Gastrocnemius medialis (tissue), 4 donors: ENCODE measurements at places on chromosomes 7 and 10. TPM values are rescaled to one million over a fixed set of nuclear protein-coding genes. Genes with fewer than 3 reads are reported as not detected.
A peak's percentile ranks its signal among the peaks of the same experiment; 100 is the strongest.

TEX36 gene
- total RNA-seq = not detected

- no peak for DNase-seq
- H3K4me3 ChIP-seq = peak overlapping the region; percentile 3
- H3K27ac ChIP-seq = peak overlapping the region; percentile 74
- H3K4me1 ChIP-seq = peaks cover 15% of the 10 kb centered on the region
- H3K36me3 ChIP-seq = no peaks in the 10 kb centered on the region
These were observed 29.9 kb upstream of the DDX50 start for GRCh38 chr10:68871105-68871711.

DNA sequence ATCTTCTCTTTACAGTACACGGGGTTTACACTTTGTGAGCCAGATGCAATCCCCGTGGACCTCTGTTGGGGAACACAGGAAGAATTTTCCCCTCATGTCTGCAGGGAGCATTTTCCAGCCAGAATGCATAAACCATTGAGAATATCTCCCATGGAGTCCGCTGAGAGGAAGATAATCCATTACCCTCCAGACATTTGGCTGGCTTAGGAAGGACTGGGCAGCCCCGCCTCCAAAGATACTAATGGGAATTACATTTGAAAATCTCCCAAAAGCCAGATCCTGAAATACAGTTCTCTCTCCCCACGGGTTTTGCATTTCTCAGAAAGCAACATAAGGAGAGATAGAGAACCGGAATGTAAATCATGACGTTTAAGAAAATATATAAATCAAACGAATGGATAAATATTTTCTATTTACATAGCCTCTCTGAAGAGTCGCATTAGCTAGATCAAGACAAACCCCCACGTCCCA, 53.5 kb downstream of the TRIL start:
- H3K4me3 ChIP-seq = peak overlapping the region; percentile 39
- peaks cover 18% of the 10 kb centered on the region for H3K4me1 ChIP-seq
- DNase-seq = no peak

DNA sequence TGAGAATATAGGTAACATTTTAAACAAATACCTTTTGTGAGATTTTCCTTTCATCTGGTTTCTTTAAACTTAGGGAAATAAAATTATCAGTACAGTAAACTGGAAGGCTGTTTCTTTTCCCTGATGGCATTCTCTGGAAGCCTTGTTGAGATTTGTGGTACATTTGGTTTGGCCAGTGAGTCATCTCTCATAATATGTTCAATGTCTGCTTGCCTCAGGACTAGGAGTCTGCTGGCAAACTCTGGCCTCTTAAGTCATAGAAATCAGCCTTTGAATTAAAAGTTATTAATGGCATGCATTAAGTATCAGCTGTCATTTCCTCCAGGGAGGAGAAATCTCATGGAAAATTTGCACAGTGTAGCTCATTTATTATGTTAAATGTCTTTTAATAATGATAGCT, 316.6 kb upstream of the KIAA1217 start:
- no peak for DNase-seq
- H3K27me3 ChIP-seq = no peaks in the 10 kb centered on the region
- no peak overlapping the region for H3K4me3 ChIP-seq
- H3K27ac ChIP-seq = no peak overlapping the region

- H3K4me1 ChIP-seq = peaks cover 42% of the 10 kb centered on the region
- H3K4me3 ChIP-seq = peak overlapping the region; percentile 35
- peak; percentile 36 for DNase-seq
- H3K27me3 ChIP-seq = no peaks in the 10 kb centered on the region
- no peaks in the 10 kb centered on the region for H3K36me3 ChIP-seq
These were observed 23.6 kb downstream of the RBM20 start for GRCh38 chr10:110667620-110668343.

CELF2 gene
- 54.3 TPM for total RNA-seq

DNA sequence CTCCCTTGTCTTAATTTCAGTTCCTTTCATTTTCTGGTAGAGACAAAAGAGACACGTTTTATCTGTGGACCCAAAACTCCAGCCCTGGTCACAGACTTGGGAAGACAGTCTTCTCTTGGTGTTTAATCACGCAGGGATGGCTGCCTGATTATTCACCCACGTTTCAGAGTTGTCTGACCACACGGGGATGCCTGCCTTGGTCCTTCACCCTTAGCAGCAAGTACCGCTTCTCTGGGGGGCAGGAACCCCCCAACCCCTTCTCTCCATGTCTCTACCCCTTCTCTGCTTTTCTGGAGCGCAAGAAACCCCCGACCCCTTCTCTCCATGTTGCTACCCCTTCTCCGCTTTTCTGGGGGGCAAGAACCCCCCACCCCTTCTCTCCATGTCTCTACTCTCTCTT, 95.8 kb downstream of the MACC1 start:
- no peaks in the 10 kb centered on the region for H3K27me3 ChIP-seq
- H3K27ac ChIP-seq = no peak overlapping the region
- no peak overlapping the region for H3K4me3 ChIP-seq
- no peaks in the 10 kb centered on the region for H3K36me3 ChIP-seq

GRCh38 chr10:132764108-132764507, 21.8 kb downstream of the NKX6-2 start:
- no peaks in the 10 kb centered on the region for H3K36me3 ChIP-seq
- DNase-seq = no peak
- H3K4me1 ChIP-seq = no peaks in the 10 kb centered on the region
- no peak overlapping the region for H3K27ac ChIP-seq
- no peak overlapping the region for H3K4me3 ChIP-seq

FAM149B1 gene
- total RNA-seq = 2.2 TPM

- DNase-seq = no peak
- H3K36me3 ChIP-seq = no peaks in the 10 kb centered on the region
- no peak overlapping the region for H3K27ac ChIP-seq
- H3K4me3 ChIP-seq = no peak overlapping the region
- H3K27me3 ChIP-seq = no peaks in the 10 kb centered on the region
- no peaks in the 10 kb centered on the region for H3K4me1 ChIP-seq
These were observed 353.7 kb upstream of the ANKRD30A start for GRCh38 chr10:36771725-36772124.

- H3K27ac ChIP-seq = peak overlapping the region; percentile 65
- no peaks in the 10 kb centered on the region for H3K36me3 ChIP-seq
- no peak for DNase-seq
- H3K27me3 ChIP-seq = no peaks in the 10 kb centered on the region
These were observed 65.3 kb upstream of the AQP1 start for GRCh38 chr7:30846378-30846777.

DNA sequence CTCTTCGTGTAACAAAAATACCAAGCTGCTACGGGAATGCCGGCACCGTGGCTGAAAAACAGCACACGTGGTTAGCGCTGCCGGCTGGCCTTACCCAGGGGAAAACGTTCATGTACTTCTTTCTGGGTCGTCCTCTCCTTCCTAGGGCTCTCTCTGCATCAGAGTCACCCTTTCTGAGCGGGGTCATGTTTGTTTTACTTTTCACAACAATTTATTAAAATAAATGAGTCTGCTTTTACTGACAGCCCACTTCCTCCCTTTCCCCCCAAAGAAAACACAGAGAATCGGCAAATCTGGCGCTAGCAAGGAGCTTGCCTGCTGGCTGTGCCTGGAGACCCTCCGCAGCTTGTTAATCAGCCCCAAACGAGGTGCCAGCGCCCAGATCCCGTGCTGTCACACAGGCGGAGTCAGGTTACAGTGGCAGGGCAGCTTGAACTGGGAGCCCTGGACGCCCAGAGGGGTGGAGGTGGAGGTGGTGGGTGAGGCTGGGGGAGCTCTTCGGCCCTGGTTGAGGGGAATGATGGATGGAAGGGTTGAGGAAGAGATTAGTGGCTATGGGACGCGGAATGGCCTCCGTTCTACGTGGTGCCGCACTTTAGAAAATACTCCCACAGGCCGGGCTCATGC, 162.2 kb upstream of the TNS3 start:
- H3K36me3 ChIP-seq = no peaks in the 10 kb centered on the region
- DNase-seq = no peak

ASB15 gene
- 6.2 TPM for total RNA-seq

DNA sequence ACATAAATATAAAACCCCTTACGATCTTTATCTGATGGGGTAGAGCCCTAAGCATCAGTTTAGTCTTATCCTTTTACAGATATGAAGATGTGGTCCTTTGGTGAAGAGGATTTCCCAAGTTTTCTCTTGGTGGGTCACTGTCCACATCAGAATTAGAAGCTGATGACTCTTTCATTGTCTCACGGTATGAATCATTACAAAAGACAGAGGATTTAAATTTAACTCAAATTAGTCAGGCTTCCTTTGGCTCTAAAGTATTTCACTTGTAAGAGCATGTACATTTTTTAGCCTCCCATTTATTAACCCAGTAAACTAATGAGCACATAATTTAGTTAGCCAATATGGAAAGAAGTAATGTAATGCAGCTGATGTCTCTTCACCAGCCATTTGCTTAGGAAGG, 49.9 kb upstream of the TMEM26 start:
- H3K27me3 ChIP-seq = no peaks in the 10 kb centered on the region
- no peaks in the 10 kb centered on the region for H3K36me3 ChIP-seq

DNA sequence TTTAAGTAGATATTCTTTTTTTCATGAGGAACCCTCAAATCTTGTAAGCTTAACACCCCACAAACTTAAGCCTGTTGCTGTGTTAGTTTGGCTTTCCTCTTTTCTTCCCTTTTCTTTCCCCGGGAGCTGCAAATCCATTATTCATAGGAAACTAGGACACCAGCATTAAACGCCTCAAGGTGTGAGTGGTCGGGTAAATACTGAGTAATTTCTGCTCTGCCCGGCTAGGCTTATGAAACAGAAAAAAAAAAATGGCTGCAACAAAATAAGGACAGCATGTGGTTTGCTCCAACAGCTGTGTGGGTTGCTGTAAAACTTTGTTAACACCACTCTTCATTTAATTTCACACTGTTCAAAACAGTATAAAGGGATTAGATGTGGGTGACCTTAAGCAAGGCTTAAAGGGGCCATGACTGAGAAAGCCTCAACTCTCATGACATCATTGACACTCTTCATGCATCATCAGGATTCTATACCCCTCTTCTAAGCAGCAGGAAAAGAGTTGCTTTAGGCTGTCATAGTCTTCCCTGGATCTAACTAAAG, 104.1 kb downstream of the AOAH start:
- H3K4me3 ChIP-seq = no peak overlapping the region
- no peaks in the 10 kb centered on the region for H3K36me3 ChIP-seq
- DNase-seq = no peak
- H3K27me3 ChIP-seq = no peaks in the 10 kb centered on the region
- no peaks in the 10 kb centered on the region for H3K4me1 ChIP-seq

- H3K27me3 ChIP-seq = no peaks in the 10 kb centered on the region
- H3K27ac ChIP-seq = no peak overlapping the region
- H3K36me3 ChIP-seq = no peaks in the 10 kb centered on the region
- H3K4me1 ChIP-seq = no peaks in the 10 kb centered on the region
- DNase-seq = no peak
These were observed 121.6 kb downstream of the RELN start for GRCh38 chr7:103867874-103868273.

SMNDC1 gene
- 23.9 TPM for total RNA-seq

- no peaks in the 10 kb centered on the region for H3K27me3 ChIP-seq
- no peak for DNase-seq
- no peaks in the 10 kb centered on the region for H3K4me1 ChIP-seq
These were observed 592.5 kb downstream of the ARL4A start for GRCh38 chr7:13279854-13280435.

DNA sequence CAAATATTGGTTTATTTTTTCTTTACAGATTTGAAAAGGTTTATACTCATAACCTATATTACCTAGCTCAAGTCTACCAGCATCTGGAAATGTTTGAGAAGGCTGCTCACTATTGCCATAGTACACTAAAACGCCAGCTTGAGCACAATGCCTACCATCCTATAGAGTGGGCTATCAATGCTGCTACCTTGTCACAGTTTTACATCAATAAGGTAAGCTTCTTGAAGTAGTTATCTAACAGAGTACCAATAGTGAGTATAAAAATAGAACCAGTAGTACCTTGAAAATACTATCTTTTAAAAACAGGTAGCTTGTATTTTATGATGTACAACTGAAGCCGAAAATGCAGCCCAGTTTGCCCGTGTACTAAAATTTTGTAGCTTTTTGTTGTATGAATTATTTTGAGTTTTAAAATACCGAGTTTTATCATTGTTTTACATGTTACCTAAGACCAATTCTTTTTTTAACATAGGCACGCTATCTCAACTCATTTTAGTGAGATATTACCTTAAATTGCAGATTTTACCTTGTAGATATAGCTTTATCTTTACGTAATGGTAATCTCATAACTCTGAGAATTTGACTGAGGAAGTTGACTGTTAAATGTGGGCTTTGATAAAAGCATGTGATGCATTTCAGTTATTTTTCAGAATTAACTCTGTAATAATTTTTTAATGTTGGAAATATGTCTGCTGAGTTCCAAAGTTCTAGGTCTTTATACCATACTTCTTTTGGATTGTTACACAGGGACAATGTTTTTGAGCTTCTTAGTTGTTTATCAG, 17.3 kb downstream of the KIFBP start:
- no peaks in the 10 kb centered on the region for H3K27me3 ChIP-seq
- H3K27ac ChIP-seq = no peak overlapping the region
- no peaks in the 10 kb centered on the region for H3K4me1 ChIP-seq
- DNase-seq = no peak
- H3K4me3 ChIP-seq = no peak overlapping the region

AFAP1L2 gene
- 1.3 TPM for total RNA-seq

FAM25G gene
- total RNA-seq = not detected

DNA sequence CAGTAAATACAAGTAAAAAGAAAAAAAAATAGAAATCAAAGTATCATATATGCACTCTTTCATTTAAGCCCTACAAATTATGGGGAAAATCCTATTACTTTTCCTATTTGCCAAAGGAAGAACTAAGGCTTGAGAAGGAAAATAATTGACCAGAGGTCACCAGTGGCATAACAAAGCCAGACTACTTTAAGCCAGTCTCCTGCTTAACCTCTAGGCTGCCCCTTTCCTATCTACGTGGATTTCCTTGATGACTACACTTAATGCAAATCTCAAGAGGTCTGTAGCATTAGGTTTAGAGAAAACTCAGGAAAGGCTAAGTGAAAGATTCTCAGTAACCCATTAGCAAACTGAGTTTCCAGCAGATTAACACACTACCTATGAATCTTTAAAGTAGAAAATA, 49.8 kb downstream of the TPK1 start:
- H3K4me1 ChIP-seq = peaks cover 12% of the 10 kb centered on the region
- no peak overlapping the region for H3K4me3 ChIP-seq
- no peaks in the 10 kb centered on the region for H3K27me3 ChIP-seq

- no peak overlapping the region for H3K4me3 ChIP-seq
- no peaks in the 10 kb centered on the region for H3K27me3 ChIP-seq
- no peak for DNase-seq
- no peaks in the 10 kb centered on the region for H3K36me3 ChIP-seq
These were observed 181.9 kb downstream of the AKR1D1 start for GRCh38 chr7:138258197-138258559.

ZNF316 gene
- 18.2 TPM for total RNA-seq

DNA sequence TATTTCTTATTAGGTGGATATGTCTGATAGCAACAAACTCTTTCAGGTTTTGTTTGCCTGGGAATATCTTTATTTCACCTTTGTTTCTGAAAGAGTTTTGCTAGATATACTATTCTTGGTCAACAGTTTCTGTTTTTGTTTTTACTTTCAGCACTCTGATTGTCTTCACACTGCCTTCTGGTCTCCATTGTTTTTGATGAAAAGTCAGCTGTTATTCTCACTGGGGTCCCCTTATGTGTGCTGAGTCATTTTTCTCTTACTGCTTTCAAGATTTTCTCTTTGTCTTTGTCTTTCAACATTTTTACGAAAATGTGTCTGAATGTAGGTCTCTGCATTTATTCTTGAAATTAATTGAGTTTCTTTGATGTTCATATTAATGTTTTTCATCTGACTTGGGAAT, 15.2 kb upstream of the RASSF4 start:
- H3K4me3 ChIP-seq = no peak overlapping the region
- H3K4me1 ChIP-seq = peaks cover 10% of the 10 kb centered on the region
- no peak for DNase-seq
- no peak overlapping the region for H3K27ac ChIP-seq
